ENCODE measurements at places on chromosomes 4 and X. TPM values are rescaled to one million over a fixed set of nuclear protein-coding genes. Genes with fewer than 3 reads are reported as not detected.

- DNase-seq = no peak
Measured at GRCh38 chrX:38968344-38969216, 167.3 kb downstream of the MID1IP1 start.

DNA sequence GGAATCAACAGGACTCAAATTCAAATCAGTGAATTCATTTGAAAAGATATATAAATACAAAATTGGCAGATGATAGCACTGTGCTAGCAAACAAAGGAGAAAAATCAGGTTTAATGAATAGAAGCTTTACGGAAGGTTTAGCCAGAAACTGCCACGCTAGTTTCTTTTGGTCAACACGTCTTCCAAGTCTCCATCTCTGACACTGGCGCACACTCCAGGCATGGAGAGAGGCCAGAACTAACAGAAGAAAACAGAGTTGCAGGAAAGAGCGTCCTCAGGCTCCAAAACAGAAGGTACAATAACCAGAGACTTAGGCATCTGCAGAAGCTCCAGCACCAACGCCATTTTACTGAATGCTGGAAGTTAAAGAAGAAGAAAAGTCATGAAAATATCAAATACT, 497.3 kb upstream of the FRG1 start:
- no peak for DNase-seq

DNA sequence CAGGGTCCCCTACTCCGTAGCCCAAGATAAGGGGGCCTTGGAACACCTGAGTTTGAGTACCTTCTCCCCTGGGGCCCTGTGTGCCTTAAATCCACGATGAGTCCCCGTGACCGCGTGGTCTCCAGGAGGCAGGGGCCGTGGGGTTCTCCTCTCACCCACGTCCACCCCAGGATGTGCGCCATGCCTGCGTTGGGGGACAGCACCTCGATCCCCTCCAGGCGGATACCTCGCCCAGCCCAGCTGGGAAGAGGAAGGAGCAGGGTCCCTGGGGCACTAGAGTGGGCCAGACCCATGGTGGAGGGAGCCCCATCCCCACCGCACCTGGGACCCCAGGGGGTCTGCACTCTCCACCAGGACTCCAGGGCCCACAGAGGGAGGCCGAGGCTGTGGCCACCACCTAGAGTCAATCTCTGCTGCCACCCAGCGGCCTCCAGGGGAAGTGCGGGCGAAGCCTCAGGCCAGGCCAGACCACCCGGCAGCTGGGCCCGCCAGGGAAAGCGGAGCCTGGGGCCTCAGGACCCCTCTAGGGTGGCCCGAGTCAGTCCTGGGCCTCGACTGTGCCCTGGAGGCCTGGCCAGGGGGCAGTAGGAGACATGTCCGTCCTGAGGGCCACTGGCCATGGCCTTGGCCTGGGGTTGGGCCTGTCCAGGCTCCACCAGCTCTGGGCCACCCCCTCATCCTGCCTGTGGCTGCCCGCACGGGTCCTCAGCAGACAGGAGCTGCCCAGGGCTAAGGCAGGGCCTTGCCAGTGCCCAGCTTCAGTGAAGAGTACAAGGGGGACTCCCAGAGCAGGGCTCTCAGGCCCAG, 55.0 kb downstream of the FAM53A start:
- no peak for DNase-seq

DNA sequence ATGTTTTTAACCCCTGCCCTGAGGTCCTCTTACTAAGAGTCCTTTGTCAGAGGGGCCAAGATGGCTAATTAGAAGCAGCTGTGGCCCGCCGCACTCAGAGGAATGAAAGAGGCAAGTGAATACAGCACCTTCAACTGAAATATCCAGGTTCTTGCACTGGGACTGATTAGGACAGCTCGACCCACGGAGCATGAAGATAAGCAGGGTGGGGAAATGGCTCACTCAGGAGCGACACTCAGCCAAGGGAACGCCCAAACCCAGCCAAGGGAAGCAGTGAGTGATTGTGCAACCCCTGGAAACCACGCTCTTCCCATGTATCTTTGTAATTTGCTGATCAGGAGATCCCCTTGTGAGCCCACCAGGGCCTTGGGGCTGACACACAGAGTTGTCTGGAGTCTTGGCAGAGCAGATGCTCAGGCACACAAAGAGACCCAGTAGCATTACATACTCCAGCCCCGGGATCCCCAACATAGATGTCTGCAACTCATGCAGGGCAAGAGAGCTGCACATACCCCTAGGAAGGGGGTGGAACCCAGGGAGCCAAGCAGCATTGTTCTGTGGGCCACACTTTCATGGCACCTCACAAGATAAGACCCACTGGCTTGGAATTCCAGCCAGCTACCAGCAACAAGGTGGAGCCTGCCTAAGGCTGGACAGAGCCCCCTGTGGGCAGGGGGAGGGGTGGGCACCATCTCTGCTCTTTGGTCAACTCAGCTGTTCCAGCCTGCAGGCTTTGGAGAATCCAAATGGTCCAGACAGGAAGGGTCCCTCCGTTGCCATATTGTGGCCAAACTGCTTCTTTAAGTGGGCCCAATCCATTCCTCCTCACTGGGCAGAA, 23.3 kb downstream of the F8A3 start:
- no peak for DNase-seq

DNA sequence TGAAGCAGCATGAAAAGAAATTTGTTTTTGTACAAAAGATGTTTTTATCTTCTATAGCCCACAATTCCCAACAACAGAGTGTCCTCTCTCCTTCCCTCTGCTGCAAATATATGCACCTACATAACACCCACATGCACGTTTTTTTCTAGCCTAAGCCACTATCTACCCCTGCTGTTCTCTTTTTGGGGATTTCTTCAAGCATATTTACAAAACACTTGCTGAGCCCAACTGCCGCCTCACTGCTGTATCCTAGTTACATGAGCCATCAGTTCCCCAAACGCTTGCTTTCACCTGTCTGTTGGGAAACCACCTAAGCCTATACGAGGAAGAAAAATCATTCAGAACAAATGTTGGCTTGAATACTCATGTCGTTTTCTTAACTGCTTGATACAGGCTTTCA, 127.2 kb downstream of the CHRNA9 start:
- no peak for DNase-seq

- DNase-seq = no peak
Measured at GRCh38 chr4:70280567-70280966, 38.2 kb downstream of the CSN3 start.

- no peak for DNase-seq
Measured at GRCh38 chr4:145709843-145710242, 29.9 kb downstream of the C4orf51 start.

CSAG3 gene
- polyA plus RNA-seq = not detected

SLC38A5 gene
- 6.0 TPM for polyA plus RNA-seq

GRCh38 chr4:39204543-39204942, 22.2 kb downstream of the WDR19 start:
- DNase-seq = no peak

GRCh38 chr4:99389606-99390005, 37.1 kb upstream of the ADH1C start:
- no peak for DNase-seq

GLUD2 gene
- polyA plus RNA-seq = 5.6 TPM

- no peak for DNase-seq
Measured at GRCh38 chrX:153861151-153861550, 24.8 kb downstream of the L1CAM start.

- no peak for DNase-seq
Measured at GRCh38 chrX:41447897-41448296, 754 bp downstream of the NYX start.

DNA sequence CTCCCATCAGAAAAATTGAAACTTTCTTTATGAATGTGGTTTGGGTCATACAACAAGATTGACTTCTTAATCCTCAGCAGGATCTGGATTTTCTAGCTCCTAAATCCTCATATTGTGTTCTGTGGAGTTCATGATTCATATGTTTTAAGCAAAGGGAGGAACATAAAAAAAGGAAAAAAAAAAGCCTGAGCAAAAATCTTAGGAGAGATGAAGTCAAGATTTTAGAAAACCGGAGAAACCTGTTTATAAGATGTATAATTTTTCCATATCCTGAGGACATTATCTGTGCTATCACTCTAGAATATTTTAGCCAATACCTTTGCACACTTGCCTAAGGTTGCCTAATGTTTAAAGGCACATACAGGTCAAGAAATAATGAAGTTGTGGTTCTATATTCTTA, 7.0 kb upstream of the EREG start:
- no peak for DNase-seq

DNA sequence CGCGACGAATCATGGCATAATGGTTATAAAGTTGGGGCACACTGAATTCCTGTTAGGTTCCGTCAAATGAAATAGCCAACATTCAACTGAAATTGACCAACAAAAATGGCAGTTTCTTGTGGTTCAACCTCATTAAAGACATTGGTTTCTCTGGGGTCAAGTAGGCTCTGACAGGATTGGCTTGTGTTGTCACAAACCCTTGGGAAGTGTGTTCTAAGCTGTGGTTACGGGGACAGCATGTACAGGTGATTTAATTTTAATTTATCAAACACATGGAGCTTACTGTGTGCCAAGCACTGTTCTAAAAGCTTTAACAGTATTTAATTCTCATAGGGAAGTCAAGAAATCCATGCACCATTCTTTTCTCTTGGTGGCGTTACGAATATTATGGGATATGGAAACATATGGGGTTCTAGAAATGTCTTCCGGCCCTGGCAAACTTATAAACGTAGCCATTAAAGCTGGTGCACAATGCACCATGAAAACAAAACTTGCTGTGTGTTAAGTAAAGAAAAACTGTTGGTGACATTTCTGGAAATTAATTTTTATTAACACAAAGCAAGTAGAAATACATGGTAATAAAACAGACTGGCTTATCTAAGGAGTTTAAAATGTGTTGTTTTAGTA, 891 bp downstream of the XK start:
- no peak for DNase-seq

MMAA gene
- polyA plus RNA-seq = 13.3 TPM

NBDY gene
- 104 TPM for polyA plus RNA-seq

BTK gene
- polyA plus RNA-seq = 1.5 TPM

GPAT3 gene
- polyA plus RNA-seq = 24.8 TPM

GYG2 gene
- polyA plus RNA-seq = 15.2 TPM

- no peak for DNase-seq
Measured at GRCh38 chr4:119794681-119795080, 166.1 kb upstream of the PDE5A start.

- no peak for DNase-seq
Measured at GRCh38 chr4:138399081-138399480, 156.9 kb upstream of the SLC7A11 start.

DNA sequence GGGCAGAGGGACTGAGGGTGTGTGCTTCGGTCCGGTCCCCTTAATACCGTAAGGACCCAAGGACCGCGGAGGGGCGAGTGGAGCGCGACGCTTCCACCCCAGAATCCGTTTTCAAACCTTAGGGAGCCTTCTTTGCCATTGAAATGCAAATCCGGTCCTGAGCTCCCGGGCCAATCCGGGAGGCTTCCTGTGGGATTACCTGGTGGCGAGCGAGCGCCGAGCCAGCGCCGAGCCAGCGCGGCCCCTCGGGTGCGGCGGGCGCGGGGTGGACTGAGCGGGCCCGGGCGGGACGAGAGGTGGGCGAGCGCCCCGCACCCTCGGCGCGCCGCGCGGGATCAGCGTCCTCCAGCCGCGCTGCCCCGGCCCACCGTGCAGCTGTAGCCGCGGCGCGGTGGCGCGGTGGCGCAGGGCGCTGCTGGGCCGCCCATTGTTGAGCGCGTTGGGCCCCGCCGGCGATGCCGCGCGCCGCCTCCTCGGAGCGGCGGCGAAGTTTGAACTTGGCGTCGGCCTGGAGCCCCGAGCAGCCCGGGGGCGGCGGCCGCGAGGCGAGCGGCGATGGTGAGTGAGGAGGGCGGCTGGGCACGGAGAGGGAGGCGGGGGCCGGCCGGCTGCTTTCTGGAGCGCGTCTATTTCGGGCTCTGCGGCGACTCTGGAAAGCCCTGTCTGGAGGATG, 208.7 kb downstream of the SOWAHB start:
- DNase-seq = no peak

RNF212 gene
- polyA plus RNA-seq = 11.5 TPM

ZNF157 gene
- 1.2 TPM for polyA plus RNA-seq

DNA sequence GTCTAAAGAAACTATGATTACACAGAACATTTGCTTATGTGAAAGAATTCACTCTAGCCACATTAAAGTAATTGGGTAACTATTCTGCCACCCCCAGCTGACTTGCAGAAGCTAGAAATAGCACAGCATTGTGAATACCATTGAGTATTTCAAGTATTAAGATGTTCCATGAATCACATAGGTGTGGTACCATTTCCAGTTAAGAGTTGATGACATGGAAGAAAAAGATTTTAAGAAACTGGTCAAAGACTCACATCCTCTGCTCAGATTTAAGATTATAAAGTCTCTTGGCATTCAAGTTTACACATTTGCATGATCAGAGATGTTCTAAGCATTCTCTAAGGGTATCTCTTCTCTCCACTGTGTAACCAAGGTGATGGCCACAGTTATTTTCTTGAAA, 287.5 kb downstream of the CAMK2D start:
- no peak for DNase-seq

- peak; percentile 93 for DNase-seq
Measured at GRCh38 chr4:183504064-183504929, 561 bp upstream of the ING2 start.
